ENCODE measurements at places on chromosomes 1 and 21. TPM values are rescaled to one million over a fixed set of nuclear protein-coding genes. Genes with fewer than 3 reads are reported as not detected.

DNA sequence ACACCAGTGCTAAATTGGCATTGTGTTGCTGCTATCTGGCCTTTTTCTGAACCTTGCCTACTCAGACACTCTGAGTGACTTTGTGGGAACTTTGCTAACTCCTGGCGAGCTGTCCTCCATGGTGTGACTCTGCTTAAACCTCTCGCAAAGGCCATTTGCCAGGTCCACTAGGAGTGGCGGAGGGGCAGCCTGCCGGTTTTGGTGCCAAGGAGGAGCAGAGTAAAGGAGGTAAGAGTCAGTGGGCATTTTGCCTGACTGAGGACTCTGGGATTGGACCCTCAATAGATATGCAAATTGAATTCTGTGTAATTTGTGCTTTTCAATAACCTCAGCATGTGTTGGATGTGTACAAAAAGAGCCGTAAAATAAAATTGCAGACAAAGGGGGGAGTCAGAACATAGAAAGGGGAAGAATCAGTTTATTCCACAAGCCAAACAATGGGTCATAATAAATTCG lies 386.6 kb upstream of the NFIA start:
- no peak for DNase-seq
- no peak overlapping the region for H3K27ac ChIP-seq
- no peaks in the 10 kb centered on the region for H3K36me3 ChIP-seq
- no peaks in the 10 kb centered on the region for H3K27me3 ChIP-seq
- H3K4me3 ChIP-seq, result no peak overlapping the region

DNA sequence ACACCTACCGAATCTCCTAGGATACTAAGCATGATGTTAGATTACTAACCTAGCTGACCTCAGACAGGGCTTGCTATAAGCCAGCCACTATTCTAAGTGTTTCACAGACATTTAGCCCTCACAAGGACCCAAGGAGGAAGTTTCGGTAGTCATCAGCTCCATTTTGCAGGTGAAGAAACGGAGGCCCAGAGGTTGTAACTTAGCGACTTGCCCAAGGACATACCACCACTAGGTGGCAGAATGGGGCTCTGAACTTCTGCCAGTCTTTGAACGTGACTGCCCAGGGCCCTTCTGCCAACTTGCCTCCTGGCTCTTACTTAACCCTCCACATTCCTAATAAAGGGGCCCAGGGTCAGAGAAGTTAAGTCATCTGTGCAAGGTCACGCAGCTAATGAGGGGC lies 283.5 kb downstream of the C1orf94 start:
- H3K4me1 ChIP-seq, result no peaks in the 10 kb centered on the region
- peaks cover 10% of the 10 kb centered on the region for H3K27me3 ChIP-seq
- H3K27ac ChIP-seq, result no peak overlapping the region
- no peak overlapping the region for H3K4me3 ChIP-seq
- DNase-seq, result peak; percentile 86

The RIIAD1 gene
- not detected for total RNA-seq

GRCh38 chr1:78301141-78301540 lies 189.6 kb upstream of the PTGFR start:
- H3K4me3 ChIP-seq, result no peak overlapping the region
- peaks cover 11% of the 10 kb centered on the region for H3K27me3 ChIP-seq
- no peak for DNase-seq
- H3K36me3 ChIP-seq, result no peaks in the 10 kb centered on the region

GRCh38 chr1:164662955-164663354 lies 104.0 kb downstream of the PBX1 start:
- no peak overlapping the region for H3K4me3 ChIP-seq
- peaks cover 3% of the 10 kb centered on the region for H3K4me1 ChIP-seq

DNA sequence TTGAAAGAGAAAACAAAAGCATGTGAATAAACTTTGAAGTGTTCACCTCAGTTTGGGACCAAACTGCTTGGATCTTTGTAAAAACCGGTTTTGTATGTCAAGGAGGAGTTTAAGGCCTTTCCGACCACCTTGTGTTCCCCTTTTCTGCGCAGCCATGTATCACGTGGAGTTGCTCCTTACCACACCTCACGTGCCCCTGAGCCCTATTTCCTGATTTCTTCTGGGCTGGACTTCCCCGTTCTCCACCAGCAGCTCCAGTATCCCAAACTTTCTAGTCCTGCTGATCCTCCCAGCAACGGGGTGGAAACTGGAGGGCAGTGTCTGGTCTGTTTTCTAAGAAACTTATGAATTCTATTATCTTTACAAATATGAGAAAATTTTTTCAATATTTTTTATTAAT lies 1.6 kb upstream of the SH3D21 start:
- no peak overlapping the region for H3K4me3 ChIP-seq
- H3K36me3 ChIP-seq, result peaks cover 55% of the 10 kb centered on the region
- no peak for DNase-seq
- H3K4me1 ChIP-seq, result peaks cover 26% of the 10 kb centered on the region

GRCh38 chr1:51238034-51238403 lies 1.9 kb downstream of the RNF11 start:
- H3K27me3 ChIP-seq, result no peaks in the 10 kb centered on the region
- H3K4me3 ChIP-seq, result peak overlapping the region; percentile 98
- DNase-seq, result peak; percentile 61
- no peaks in the 10 kb centered on the region for H3K36me3 ChIP-seq
- no peaks in the 10 kb centered on the region for H3K4me1 ChIP-seq

The TMCO4 gene
- 5.0 TPM for total RNA-seq

DNA sequence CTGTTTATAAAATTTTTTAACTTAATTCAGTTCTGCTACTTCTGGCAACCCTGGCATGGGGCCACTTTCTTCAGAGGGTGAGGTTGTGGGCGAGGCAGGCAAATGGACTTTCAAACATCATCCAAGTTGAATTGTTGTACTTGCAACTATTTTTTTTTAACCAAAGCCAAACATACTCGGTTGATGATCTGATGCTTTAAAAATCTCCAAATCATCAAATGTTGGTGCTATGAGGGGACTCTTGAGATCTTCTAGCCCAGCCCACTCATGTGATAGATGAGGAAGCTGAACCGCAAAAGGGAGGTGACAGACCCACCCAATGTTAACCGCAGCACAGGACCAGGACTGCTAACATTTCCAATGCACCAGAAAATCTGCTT lies 6.7 kb downstream of the SLC1A7 start:
- no peak overlapping the region for H3K27ac ChIP-seq
- H3K4me3 ChIP-seq, result no peak overlapping the region
- H3K36me3 ChIP-seq, result no peaks in the 10 kb centered on the region
- H3K4me1 ChIP-seq, result no peaks in the 10 kb centered on the region
- no peak for DNase-seq

GRCh38 chr1:104456724-104457123 lies 707.0 kb downstream of the AMY1C start:
- no peak overlapping the region for H3K4me3 ChIP-seq
- DNase-seq, result no peak
- H3K36me3 ChIP-seq, result no peaks in the 10 kb centered on the region
- no peaks in the 10 kb centered on the region for H3K4me1 ChIP-seq

DNA sequence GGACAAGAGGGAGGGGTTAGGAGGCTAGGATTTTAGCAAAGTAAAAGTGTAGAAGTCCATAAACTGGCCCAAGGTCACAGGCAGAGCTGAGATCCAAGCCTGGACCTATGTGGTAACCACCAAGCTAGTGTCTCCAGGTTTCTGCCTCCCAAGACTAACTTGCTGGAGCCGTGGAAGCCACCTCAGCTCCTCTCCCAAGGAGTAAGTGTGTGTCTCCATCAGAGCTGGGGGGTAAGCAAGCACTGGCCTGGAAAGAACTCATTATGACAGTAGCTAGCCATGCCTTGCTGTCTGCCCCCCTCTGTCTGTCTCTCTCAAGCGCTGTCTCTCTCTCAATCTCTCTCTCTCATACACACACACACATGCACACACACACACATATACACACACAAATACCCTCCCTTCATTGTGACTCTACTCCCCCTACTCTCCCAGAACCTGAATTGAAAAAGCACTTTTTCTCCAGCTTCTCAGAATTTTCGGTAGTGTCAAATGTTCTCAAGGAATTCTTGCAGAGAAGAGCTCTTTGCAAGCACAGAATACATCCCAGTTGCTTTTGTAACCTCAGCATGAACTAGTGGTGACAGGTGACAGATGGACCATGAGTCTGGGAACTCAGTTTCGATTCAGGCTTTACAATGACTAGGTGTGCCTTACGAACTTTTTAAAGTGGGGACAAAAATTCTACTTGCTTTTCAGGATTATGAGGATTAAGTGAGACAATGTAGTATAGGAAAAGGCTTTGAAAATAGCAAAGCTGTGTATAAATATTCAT lies 238.0 kb upstream of the FGGY start:
- H3K27me3 ChIP-seq, result no peaks in the 10 kb centered on the region
- no peak overlapping the region for H3K27ac ChIP-seq
- H3K4me1 ChIP-seq, result peaks cover 6% of the 10 kb centered on the region
- H3K36me3 ChIP-seq, result no peaks in the 10 kb centered on the region
- DNase-seq, result no peak
- no peak overlapping the region for H3K4me3 ChIP-seq

The NPL gene
- total RNA-seq, result 5.7 TPM

The RGS18 gene
- not detected for total RNA-seq

GRCh38 chr1:89882348-89883029 lies 61.7 kb downstream of the LRRC8D start:
- H3K4me1 ChIP-seq, result no peaks in the 10 kb centered on the region
- H3K27me3 ChIP-seq, result no peaks in the 10 kb centered on the region
- no peak for DNase-seq
- H3K27ac ChIP-seq, result no peak overlapping the region
- peaks cover 4% of the 10 kb centered on the region for H3K36me3 ChIP-seq

The KCNK2 gene
- total RNA-seq, result not detected

GRCh38 chr1:43363935-43364525 lies 3.8 kb downstream of the ELOVL1 start:
- DNase-seq, result no peak
- peaks cover 19% of the 10 kb centered on the region for H3K4me1 ChIP-seq
- no peak overlapping the region for H3K4me3 ChIP-seq
- no peak overlapping the region for H3K27ac ChIP-seq
- H3K27me3 ChIP-seq, result no peaks in the 10 kb centered on the region

DNA sequence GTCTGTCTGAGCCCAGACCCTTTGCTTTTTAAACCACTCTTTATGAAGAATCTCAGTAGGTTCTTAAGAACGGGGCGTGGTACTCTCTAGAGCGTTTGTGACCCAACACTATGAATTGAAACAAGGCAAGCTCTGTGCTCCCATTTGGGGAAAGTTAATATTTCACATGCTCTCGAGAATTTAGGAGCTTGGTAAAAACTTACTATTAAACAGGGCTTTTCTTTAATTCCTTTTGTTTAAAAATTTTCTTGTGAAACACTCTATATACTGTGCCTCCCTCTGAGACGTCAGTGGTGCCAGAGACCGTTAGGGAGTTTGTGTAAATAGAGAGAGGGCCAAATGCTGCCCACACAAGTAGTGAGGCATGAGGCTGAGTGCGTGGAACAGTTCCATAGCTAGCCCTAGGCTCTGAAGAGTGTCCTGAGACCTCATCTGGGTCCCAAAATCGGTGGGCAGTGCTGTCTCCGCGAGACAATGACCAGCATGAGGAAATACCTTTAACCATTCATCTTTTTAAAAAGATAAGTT lies 144.7 kb downstream of the ROR1 start:
- no peaks in the 10 kb centered on the region for H3K27me3 ChIP-seq
- H3K4me1 ChIP-seq, result peaks cover 11% of the 10 kb centered on the region
- DNase-seq, result no peak

The SLC5A9 gene
- 48.1 TPM for total RNA-seq

Measured in endodermal cell (in vitro differentiated cells).